ENCODE measurements at places on chromosomes 7 and 10.
A peak's percentile ranks its signal among the peaks of the same experiment; 100 is the strongest.

DNA sequence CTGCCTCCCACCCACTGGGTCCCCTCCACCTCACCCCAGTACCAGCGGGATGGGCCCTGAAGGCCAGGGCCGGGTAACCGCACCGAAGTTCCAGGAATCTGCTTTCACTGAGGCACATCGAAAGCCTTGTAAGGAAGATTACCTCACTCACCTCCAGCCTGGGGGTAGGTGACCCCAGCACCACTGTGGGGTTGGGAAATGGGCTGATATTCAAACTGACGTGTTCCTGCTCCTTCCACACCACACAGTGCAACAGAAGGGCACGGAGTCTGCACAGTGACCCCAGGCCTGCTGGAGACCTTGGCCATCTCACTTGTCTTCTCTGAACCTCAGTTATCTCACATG, 29.8 kb downstream of the NPS start:
- no peak for DNase-seq

DNA sequence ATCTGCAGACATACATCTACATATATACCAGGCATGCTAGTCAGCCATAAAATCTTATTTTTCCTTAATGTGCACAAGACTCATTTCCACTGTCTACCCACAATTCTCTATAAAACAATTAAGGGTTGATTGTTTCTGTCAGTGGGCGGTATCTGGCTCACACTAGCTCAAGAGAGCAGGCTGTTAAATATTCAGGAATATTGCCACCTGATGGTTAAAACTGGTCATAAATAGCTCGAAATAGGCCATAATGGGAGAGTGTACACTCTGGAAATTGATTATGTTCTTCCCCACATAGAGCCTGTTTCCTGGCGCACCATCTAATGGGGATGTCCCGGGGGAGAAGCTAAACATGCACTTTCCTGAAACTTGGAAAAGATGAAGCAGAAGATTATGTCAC, 620.6 kb upstream of the ANKRD30A start:
- DNase-seq, result no peak

DNA sequence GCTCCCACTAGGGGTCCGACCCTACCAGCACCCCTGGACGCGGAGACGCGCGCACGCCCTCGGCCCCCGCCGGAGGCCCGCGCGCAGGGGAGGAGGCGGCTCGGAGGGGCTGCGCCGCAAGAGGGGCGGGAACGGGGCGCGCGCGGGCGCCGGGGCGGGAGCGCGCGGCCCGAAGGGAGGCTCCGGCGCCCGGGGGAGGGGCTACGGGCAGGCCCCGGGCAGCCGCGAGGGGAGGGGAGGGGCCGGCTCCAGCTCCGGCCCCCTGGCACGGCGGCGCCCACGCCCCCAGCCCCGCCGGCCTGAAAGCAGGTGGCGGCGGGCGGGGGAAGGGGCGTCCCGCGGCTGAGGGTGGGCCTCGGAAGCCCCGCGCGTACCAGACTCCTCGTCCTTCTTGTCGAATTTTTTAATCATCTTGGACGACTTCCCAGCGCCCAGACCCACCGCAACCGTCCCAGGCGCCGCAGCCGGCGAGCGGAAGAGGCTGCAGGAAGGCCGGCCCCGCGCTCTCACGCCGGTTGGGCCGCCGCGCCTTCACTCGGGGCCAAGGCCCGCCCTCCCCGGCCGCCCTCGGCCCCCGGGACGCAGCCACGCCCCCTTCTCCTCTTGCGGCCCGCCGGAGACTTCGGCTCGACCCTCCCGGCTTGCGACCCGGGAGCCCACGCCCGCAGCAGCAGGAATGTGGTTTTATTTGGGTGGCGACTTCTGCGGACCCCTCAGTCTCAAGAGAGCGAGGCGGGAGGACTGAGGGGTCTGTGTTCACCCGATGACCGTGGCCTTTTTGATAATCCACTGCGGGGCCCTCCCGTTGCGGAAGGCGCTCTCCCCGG, at the start of gene COPG2:
TSS of gene COPG2 (minus strand) at position 491 of the 827 bp plus-strand sequence. CDS start at position 411, 80 bp downstream.
- peak; percentile 78 for DNase-seq

DNA sequence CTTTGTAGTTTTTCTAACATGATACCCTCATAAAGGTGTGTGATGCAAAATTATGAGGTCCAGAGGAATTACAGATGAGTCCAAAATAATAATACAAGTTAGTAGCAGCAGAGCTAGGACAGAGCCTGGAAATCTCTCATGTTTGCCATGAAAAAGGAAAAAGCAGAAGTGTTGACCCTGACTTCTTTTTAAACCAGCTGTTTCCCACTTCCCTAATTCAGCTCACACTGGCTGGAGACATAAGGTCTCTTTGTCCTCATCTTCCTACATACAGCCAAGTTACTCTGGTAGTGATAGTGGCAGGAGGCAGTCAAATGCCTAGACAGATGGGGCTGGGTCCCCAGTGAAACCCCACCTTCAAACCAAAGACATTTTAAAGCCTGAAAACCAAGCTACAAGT, 269.2 kb downstream of the C7orf25 start:
- no peak for DNase-seq

GRCh38 chr10:6721964-6722615, 142.0 kb upstream of the PRKCQ start:
- DNase-seq, result no peak

DNA sequence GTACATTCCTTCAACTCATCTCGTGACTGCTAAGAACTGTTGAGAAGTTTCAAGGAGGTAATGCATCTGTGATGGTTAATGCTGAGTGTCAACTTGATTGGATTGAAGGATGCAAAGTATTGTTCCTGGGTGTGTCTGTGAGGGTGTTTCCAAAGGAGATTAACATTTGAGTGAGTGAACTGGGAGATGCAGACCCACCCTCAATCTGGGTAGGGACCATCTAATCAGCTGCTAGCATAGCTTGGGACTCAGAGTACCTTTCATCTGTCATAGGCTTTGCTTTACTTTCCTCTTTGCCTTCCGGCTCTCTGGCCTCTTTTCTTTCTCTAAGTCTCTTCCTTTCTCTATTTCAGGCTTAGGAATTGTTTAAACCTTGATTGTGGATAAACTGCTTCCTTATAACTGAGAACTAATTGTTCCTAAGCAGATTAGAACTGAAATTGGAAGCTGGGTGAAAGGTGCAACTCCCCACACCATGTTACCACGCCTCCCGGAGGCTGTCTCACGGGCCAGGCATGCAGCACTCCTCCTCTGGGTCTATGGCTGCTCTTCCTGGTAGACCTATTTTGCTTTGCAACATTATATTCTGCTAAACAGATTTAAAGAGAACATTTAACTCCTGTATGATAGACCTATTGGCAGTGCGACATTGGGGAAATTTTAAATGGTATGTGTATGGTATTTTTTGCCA, 298.2 kb downstream of the CCSER2 start:
- DNase-seq, result no peak

DNA sequence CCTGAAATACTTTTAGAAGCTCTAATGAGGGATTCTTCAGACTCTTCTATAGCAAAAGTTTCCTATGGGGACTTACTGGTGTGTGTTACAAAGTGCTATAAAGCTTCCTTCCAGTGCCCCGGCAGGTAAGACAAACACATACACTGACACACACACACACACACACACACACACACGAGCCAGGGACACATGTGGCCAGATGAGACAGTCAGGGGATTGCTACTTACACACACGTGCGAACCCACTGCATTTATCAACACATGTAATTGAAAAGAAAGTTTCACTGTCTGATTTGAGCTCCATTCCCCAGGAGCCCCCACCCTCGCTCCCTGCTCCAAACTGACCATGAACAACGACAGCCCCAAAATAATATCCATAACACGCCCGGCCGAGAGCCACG, 119.8 kb downstream of the PRPF18 start:
- DNase-seq, result no peak

- DNase-seq, result no peak
Measured at GRCh38 chr7:44891372-44891771, 6.0 kb upstream of the PURB start.

- DNase-seq, result no peak
Measured at GRCh38 chr10:80504897-80505465, 32.7 kb upstream of the SH2D4B start.

All from activated CD4-positive, alpha-beta T cell treated with anti-CD3 and anti-CD28 coated beads, Interleukin-2, Interleukin-4, amounts not matched to agents 100 ng/mL and 50 ng/mL, durations not matched to agents 16 hours and 8 hours (primary cell).